Chondrocyte (in vitro differentiated cells): ENCODE measurements at places on chromosomes 13 and 19. TPM values are rescaled to one million over a fixed set of nuclear protein-coding genes. Genes with fewer than 3 reads are reported as not detected.

The ARRDC5 gene
- 0.41 TPM in 1 of 3 replicates, not detected in the others for total RNA-seq

DNA sequence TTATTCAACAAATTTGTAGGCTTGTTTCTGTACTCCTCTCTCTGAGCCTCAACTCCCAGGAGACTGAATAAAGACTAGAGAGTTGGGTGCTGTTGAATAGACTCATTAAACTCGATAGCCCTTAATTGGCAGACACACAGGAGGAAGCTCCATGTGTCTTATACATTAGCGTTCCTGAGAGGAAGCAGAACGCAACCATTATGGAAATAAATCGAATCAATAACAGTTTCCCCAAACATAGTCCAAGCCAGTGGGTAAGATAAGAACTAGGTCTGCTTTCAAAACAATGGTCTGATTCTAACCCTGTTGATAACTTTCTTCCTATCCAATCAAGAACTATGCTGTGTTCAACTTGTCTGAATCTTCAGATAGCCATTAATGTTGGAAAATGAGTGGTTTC lies 118.1 kb upstream of the FNDC3A start:
- DNase-seq, result no peak

- DNase-seq, result no peak
Observed at GRCh38 chr13:50452756-50453155, 390.7 kb downstream of the DLEU7 start.

DNA sequence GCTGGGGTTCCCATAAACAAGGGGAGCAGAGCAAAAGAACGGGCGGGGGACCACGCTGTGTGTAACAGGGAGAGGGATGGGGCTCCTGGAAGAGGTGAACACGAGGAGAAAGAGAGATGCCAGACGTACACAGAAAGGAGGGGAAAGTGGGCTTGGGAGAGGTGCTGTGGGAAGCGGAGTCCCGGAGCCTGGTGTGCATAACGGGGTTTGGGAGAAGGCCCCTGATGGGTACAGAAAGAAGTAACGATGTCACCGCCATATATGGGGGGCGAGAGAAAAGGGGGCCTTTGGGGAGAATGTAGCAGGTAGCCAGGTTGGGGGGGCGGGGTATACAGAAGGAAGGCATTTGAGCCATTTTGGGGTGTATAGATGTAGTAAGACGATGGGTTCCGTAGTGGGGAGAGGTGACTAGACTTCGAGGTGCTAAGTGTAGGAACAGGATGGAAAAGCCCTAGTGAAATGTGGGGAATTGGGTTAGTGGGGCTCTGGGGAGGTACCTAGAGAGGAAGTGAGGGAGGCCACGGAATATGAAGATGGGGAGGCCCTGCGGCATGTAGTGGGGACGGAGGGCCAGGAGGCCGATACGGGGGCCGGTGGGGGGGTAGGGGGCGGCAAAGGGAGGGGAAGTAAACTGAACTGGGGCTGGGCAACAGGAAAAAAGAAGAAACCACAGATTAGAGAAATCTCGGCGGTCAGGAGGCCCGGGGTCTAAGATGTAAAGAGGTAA lies 787 bp downstream of the ZNF580 start:
- no peak for DNase-seq

GRCh38 chr19:50501568-50502475 lies 9.2 kb downstream of the JOSD2 start:
- DNase-seq, result peak; percentile 84

The C19orf67 gene
- total RNA-seq, result not detected in 3 replicates

- no peak for DNase-seq
Observed at GRCh38 chr13:98480915-98481877, 95.7 kb downstream of the STK24 start.

GRCh38 chr13:110354715-110355473 lies 47.8 kb downstream of the COL4A2 start:
- no peak for DNase-seq

GRCh38 chr13:29760544-29760943 lies 89.9 kb downstream of the UBL3 start:
- no peak for DNase-seq

The OPA3 gene
- 14.8 to 19.8 TPM (median 14.8 TPM) in 3 replicates for total RNA-seq

DNA sequence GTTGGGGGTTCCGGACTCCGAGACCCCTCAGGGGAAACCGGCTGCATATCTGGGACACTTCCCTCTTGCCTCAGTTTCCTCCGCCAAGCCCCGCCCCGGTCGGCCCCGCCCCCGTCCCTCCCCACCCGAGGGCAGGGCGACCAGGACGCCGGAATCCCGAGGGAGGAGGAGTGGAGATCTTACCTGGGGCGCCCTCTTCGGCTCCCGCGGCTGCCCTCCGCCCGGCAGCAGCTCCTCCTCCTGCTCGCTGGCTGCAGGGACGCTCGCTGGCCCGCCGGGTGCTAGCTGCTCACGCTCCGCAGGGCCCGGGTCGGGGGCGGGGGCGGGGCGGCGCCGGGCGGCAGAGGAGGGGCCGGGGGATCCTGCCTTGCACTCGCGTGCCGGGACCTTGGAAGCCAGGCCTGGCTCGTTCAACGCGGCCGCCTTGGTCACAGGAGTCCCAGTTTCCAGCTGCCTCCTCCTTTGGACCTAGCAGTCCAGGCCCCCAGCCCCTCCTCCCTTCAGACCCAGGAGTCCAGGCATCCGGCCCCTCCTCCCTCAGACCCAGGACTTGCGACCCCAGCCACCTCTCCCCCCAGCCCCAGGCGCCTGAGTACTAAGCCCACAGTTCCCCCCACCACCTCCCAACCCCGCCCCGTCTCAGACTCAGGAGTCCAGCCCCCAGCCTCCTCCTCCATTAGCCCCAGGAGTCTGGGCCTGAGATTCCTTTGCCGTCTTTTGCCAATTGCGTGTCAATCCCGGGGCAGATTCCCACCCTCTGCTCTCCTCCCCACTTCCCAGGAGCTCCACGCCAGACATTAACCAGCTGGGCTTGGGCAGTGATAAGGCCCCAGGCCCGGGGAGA lies at the start of gene NTF4:
Gene NTF4, minus strand, starts transcription at position 51 of the 844 bp plus-strand sequence. CDS start 2,821 bp downstream, outside the sequence.
- no peak for DNase-seq

The B3GNT3 gene
- not detected in 3 replicates for total RNA-seq

The PRX gene
- total RNA-seq, result 3.6 to 4.9 TPM (median 4.5 TPM) in 3 replicates

The MEIOSIN gene
- total RNA-seq, result not detected in 3 replicates

GRCh38 chr13:98591721-98592361 lies 14.9 kb upstream of the STK24 start:
- no peak for DNase-seq

GRCh38 chr19:49775742-49776370 lies 9.1 kb downstream of the AP2A1 start:
- no peak for DNase-seq
